Esophagus squamous epithelium (tissue), 5 donors: ENCODE measurements at places on chromosomes 6 and 20. TPM values are rescaled to one million over a fixed set of nuclear protein-coding genes. Genes with fewer than 3 reads are reported as not detected.

BPIFB6 gene
- total RNA-seq = not detected

- no peak for DNase-seq
Observed at GRCh38 chr20:62728028-62728780, 19.6 kb downstream of the NTSR1 start.

DNA sequence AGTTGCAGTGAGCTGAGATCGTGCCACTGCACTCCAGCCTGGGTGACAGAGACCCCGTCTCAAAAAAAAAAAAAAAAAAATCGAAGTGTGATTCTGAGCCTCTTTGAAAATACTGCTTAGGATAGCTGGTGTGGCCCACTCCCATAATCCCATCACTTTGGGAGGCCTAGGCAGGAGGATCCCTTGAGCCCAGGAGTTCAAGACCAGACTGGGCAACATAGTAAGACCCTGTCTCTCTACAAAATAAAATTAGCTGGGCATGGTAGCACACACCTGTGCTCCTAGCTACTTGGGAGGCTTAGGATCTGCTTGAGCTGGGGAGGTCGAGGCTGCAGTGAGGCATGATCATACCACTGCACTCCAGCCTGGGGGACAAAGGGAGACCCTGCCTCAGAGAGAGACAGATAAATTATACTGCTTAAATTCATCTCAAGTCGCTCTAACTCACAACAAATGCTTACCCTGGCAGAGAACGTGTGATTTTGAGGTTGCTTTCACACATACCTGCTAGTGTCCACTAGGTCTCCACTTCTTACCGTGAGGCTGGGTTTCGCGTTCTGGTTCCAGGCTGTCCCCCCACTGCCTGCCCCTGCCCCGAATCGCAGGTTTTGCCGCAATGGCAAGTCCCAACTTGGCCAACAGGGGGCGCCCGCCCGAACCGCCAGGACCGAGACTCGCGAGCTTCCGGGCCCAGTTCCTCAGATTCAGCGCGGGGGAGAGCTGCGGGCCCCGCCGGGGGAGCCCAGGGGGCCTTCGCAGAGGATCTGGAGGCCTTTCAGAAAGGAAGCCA, 12.3 kb upstream of the TMC2 start:
- no peak for DNase-seq

- no peak for DNase-seq
Observed at GRCh38 chr6:144055121-144055931, 40.0 kb downstream of the SF3B5 start.
